ENCODE measurements at places on chromosomes 2 and 18.

DNA sequence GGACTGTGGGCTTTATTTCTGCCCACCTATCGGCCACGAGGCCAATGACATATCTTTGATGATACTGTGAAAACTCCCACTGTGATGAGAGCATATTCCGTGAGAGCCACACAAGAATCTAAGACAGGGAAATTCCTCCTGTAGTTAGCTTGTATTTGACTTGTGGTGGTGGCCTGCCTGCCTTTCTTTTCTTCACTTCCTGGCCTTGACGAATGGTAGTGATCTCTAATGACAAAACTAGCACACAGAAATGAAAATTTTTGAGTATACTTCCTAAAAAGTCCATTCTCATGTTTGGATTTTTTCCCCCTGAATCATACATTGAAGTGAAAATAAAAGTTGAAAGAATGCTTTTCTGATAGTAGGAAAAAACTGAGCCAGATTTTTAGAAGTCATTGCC is 94.4 kb downstream of the MGAT5 start:
- no peak for DNase-seq

DNA sequence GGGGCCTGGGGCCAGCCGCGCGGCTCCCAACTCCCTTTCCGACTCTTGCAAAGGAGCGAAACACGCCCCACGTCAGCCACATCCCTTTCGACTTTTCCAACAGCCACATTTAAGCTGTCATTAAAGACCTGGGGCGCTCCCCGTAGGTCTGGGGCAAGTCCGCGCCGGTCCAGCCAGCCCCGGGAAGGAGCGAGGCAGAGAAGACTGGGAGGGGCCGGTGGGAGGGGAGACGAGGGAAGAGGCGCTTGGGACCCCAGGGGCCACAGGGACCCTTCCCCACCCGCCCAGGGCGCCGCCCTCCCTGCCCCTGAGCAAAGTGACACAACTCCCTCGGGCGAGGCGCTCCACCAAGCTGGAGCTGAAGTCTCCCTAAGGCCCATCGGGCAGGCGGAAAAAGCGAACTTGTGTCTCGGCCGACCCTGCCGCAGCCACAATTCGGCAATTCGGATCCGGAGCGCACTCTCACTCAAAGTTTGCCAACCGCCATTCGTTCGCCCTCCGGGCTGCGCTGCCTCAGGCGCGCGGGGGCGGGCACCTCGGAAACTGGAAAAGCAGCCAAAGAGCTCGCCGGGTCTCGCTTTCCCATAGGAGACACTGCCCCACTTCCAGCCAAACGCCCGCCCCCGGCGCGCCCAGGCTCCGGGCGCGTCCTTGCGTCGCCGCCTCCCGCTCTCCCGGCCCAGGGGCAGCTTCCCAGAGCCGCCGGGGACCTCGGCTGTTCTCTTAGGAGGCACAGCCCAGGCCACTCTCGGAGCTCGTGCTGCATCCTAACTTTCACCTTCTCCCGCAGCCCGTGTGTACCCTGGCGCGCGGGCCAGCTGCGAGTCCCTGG is 1.1 kb upstream of the KCTD1 start:
- DNase-seq: no peak

DNA sequence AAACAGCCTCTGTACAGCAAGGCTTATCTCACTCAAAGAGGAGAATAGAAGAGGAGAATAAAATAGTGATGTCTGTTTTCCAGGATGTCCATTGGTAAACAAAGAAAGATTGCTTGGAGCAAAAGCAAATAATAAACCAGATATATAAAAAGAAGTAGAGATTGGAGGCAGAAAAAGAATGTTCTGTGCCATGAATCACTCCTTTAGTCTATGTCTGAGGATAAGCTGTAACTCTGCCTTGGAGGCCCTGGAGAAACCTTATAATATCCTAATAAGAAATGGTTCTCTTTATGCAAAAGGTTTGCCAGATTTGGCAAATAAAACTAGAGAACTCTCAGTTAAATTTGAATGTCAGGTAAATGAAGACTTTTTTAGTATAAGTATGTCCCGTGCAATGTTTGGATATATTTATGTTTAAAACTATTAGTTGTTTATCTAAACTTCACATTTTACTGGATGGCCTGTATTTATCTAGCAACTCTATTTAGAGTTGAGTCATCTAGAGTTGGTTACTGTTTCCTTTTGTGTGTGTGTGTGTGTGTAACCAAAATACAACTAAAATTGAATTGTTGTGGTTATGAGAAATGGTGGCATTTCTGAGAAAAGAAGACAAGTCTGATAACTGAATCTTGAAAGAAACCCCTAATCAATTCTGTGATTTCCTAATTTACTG is 510.3 kb upstream of the SETBP1 start:
- DNase-seq: no peak

GRCh38 chr2:42998721-42999120 is 206.3 kb upstream of the HAAO start:
- no peak for DNase-seq

GRCh38 chr18:33761363-33761762 is 183.3 kb downstream of the ASXL3 start:
- no peak for DNase-seq

- no peak for DNase-seq
These were observed 42.3 kb downstream of the AAK1 start for GRCh38 chr2:69601179-69601612.

All from stimulated activated CD4-positive, alpha-beta T cell treated with anti-CD3 and anti-CD28 coated beads, Interleukin-1b, Interleukin-23, amount 100 ng/mL, for 1 hour (primary cell).